Activated naive CD4-positive, alpha-beta T cell treated with anti-CD3 and anti-CD28 coated beads, Interleukin-2, amount 10 ng/mL, durations not matched to agents 5 hours and 36 hours (primary cell): ENCODE measurements at places on chromosomes 2 and 18. TPM values are rescaled to one million over a fixed set of nuclear protein-coding genes. Genes with fewer than 3 reads are reported as not detected.

Gene CCDC148
- not detected for total RNA-seq

Gene TRIM54
- not detected for total RNA-seq

Gene GAD1
- 0.48 TPM for total RNA-seq

Gene HOXD12
- total RNA-seq: not detected

Gene PSMA8
- total RNA-seq: 1.2 TPM

Gene OSBPL6
- 0.10 TPM for total RNA-seq

Gene SMC6
- 30.6 TPM for total RNA-seq

Gene C2orf92
- 8.3 TPM for total RNA-seq

Gene KCNG2
- not detected for total RNA-seq

Gene QPCT
- total RNA-seq: 0.48 TPM

Gene MOGAT1
- not detected for total RNA-seq

Gene MAL
- total RNA-seq: 366 TPM

Gene PLB1
- total RNA-seq: 0.99 TPM

Gene NPAS2
- total RNA-seq: 9.7 TPM

Gene CARF
- total RNA-seq: 14.6 TPM

Gene CDH2
- total RNA-seq: not detected

Gene LHCGR
- not detected for total RNA-seq

Gene SMAD7
- 25.4 TPM for total RNA-seq

Gene CCDC138
- 7.6 TPM for total RNA-seq

Gene PROC
- not detected for total RNA-seq

Gene CFAP65
- not detected for total RNA-seq

Gene EN1
- not detected for total RNA-seq

Gene DPYSL5
- not detected for total RNA-seq

Gene FAM136A
- total RNA-seq: 36.9 TPM

Gene HOXD3
- total RNA-seq: not detected

Gene TTC39C
- total RNA-seq: 123 TPM

Gene HSBP1L1
- 18.3 TPM for total RNA-seq

Gene MDH1B
- total RNA-seq: not detected

Gene FAM110C
- total RNA-seq: 0.22 TPM

Gene KLHL29
- total RNA-seq: 4.4 TPM

Gene SPR
- 0.13 TPM for total RNA-seq

Gene ARHGAP25
- 79.6 TPM for total RNA-seq

Gene SERTAD2
- 18.1 TPM for total RNA-seq

Gene LGALSL
- total RNA-seq: 0.84 TPM

Gene CIB4
- not detected for total RNA-seq

Gene TRAK2
- total RNA-seq: 60.1 TPM

Gene SLC5A7
- total RNA-seq: not detected

Gene TANK
- total RNA-seq: 75.7 TPM

Gene C2orf42
- 29.7 TPM for total RNA-seq

Gene CHST9
- total RNA-seq: not detected

Gene STK11IP
- 32.5 TPM for total RNA-seq

Gene MYCN
- 0.14 TPM for total RNA-seq
